Spinal cord (tissue), 10 donors: ENCODE measurements at places on chromosomes 3 and 15.

DNA sequence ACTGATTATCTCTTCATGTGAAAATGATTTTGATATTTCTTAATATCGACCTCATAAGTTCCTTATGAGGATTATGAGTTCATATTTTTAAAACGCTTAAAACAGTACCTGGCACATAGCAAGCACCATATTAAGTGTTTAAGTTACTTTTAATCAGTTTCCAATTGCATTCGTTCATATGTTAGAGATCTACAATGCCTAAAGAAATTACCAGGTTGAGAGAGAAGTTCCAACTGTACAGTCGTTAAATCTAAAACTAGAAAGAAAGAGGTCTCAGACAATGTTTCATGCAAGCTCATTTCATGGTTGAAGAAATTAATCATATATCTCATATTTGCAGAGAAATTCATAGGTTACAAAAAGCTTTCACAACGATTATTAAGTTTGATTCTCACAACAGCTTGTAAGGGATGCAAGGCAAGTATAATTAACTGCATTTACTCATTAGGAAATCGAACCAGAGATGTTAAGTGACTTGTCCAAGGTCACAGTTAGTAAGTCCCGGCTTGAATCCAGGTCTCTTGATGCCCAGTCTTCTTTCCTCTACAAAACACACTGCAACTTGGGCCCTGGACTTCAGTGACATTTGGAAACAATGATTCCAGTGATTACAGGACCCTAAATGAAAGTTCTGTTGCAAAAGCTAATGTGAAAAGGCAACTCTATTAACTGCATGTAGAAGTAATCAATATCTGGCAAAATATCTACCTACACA lies 1.3 kb downstream of the MYO5A start:
- peak; percentile 3 for DNase-seq

GRCh38 chr15:78995921-78996893 lies 51.4 kb upstream of the CTSH start:
- DNase-seq = no peak

DNA sequence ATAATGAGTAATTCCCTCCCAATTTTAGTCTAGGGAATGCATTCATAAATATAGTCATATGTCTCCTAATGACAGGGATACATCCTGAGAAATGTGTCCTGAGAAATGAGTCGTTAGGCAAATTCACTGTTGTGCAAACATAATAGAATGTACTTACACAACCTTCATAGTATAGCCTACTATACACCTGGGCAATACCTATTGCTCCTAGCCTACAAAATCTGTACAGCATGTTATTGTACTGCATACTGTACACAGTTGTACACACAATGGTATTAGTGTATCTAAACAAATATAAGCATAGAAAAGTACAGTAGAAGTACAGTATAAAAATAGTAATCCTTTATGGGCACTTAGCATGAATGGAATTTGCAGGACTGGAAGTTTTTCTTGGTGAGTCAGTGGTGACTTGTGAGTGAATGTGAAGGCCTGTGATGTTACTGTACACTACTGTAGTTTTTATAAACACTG lies 6.6 kb downstream of the DTWD1 start:
- DNase-seq = no peak

GRCh38 chr3:197802779-197803459 lies 11.9 kb downstream of the LRCH3 start:
- DNase-seq = no peak

GRCh38 chr3:50274371-50275104 lies 4.3 kb upstream of the LSMEM2 start:
- DNase-seq = no peak
